ENCODE measurements at places on chromosomes 6 and 20.

- no peak for DNase-seq
These were observed 59.5 kb downstream of the ID4 start for GRCh38 chr6:19896693-19897010.

DNA sequence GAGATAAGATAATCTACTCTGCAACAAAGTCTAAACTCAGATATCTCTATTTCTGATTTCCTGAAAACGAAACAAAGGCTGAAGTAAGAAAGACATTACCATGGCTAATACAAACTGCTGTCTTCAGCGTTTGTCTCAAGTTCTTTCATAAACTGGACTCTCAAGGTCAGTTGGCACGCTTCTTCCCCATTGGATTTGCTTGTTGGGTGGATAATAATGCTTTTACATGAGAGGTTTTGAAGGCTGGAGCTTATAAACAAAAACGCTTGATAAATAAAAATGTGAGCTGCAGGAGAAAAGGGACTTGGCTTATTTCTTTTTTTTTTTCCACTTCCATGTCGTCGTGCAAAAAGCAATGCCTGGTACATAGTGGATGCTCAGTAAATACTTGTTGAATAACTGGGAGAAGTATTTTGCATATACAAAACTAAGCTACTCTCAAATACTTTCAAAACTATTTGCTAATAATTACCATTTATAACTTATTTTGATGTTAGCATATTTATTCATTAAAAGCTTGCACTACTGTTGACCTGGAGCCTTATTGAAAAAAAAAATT lies 65.7 kb upstream of the EEF1A1 start:
- DNase-seq: no peak

GRCh38 chr6:158705386-158706126 lies 55.7 kb downstream of the SYTL3 start:
- DNase-seq: no peak

DNA sequence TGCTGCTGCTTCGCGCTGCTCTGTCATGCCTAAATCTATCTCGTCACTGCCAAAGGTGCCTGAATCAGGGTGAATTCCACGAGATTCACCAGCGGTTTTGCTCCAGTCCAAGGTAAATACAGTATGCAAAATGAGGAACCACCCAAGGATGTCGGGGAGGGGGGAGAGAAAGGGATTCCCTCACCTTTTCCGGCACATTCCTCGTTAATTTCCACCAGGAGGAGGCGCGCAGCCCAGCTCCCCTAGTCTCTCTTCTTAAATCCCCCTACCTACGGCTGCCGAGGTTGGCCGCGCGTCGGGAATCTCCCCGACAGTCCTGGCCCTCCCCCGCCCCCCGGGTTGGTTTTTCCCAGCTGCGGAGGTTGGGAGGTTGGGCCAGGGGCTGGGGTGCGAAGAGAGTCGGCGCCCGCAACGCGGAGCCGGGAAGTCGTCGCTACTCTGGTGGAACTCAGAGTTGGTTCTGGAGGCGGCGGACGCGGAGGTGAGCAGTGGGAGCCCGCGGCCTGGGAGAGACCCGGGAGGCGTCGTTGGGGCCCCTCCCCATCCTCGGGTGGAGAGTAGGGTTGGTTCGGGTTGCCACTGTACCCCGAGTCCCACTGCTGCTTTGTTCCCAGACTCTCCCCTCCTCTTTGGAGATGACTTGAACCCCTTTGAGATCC lies at the start of gene TPBG:
TSS of gene TPBG (plus strand) at position 390 of the 659 bp plus-strand sequence. CDS start 1,145 bp downstream, outside the sequence.
- no peak for DNase-seq

DNA sequence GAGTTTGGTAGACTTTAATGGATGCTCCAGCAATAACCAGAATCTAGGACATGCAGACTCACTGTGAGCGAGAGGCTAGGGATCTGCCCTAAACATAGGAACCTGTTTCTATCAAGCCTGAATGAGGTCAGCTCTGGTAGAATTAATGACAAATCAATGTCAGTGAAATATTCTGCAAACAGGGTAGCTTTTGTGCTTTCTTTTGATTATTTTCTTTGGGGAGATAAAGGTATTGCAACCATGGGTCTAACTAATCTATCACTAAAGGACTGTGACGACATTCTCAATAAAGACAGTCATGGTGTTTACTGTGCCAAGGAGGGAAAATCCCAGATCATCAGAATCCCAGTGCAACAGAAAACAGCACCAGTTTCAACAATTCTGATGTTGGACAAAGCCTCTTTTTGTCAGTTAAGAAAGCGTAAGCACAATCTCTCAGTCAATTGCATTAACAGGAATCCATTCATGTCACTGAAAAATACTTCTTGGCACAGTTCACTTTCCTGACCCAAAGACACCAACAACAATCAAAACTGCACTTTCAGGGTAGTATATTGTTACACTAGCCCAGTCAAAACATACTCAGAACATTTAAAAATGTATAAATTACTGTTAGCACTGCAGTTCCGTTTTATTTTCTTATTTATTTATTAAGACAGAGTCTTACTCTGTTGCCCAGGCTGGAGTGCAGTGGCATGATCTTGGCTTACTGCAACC lies 36.8 kb upstream of the SMIM29 start:
- no peak for DNase-seq

- DNase-seq: no peak
These were observed 760 bp downstream of the C6orf132 start for GRCh38 chr6:42141603-42142117.

- no peak for DNase-seq
These were observed 155.5 kb upstream of the PMEPA1 start for GRCh38 chr20:57865266-57865665.

Measured in stimulated activated CD8-positive, alpha-beta memory T cell treated with anti-CD3 and anti-CD28 coated beads, Interleukin-4, amount 100 ng/mL, for 4 hours (primary cell).